ENCODE measurements at places on chromosomes 12 and 14. TPM values are rescaled to one million over a fixed set of nuclear protein-coding genes. Genes with fewer than 3 reads are reported as not detected.

The OR11H6 gene
- total RNA-seq: not detected

The WIF1 gene
- total RNA-seq: 109 TPM

DNA sequence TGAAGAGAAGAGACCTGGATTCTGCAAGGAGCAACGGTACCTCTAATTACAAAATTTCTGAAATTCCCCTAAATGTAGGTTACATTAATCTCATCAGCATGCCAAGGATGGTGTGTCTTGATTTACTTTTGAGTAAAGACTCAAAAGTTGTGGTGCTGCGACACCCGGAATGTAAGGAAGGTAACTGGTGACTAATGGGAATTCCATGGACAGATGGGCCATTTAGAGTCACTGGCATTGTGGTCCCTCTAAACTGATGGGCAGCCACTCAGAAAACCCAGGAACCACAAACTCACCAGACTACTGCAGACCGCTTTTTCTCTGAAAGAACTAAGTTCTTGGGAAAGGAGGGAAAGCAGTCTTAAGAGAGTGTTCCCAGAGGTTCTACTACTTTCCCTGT lies 32.8 kb downstream of the GRIN2B start:
- DNase-seq: no peak

DNA sequence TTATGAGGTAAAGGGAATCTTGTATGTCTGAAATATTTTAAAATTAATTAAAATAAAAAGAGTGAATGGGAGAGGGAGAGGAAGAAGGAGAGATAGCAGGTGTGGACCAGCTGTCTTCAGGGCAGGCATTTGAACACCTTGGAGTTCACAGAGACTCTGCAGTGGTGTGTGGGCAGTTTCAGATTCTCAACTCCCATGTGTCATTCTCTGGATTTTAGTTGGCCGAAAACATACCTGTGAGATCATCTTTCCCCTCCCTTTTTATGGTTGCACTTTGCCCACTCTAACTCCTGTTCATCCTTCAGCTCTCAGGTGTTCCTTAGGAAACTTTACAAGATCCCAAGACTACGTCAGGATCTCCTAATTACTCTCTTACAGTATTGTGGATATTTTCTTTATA lies 108.1 kb downstream of the ERC1 start:
- DNase-seq: no peak

DNA sequence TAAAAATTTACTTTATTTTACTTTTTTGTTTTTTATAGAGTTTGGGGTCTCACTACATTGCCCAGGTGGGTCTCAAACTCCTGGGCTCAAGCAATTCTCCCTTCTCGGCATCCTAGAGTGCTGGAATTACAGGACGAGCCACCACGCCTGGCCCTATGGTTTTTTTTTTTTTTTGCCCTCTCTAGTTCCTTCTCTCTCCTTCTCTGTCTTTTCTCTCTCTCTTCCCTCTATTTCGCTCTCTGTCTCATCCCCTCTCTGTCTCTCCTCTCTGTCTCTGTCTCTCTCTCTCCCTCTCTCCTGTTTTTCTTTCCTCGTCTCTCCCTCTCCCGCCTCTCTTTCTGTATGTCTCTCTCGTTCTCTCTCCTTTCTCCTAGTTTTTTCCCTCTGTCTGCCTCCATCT lies 202.6 kb upstream of the LHX5 start:
- DNase-seq: no peak

DNA sequence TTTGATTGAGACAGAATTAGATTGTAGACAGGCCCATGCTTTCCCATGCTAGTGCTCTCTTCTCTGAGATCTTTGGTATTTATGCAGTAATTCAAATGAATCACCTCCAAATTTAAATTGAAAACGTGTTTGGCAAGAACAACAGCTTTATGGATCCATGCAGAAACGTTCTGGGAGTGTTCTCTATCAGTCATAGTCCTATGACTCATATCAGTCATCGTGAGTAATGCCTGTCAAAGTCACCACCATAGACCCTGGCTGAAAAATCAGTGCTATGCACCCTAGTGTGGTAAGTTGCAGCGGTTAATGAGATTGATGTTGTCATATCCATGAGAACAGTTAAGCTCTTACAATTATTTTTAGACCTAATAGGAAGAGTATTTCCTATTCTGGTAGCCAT lies 90.1 kb upstream of the FOXG1 start:
- no peak for DNase-seq

DNA sequence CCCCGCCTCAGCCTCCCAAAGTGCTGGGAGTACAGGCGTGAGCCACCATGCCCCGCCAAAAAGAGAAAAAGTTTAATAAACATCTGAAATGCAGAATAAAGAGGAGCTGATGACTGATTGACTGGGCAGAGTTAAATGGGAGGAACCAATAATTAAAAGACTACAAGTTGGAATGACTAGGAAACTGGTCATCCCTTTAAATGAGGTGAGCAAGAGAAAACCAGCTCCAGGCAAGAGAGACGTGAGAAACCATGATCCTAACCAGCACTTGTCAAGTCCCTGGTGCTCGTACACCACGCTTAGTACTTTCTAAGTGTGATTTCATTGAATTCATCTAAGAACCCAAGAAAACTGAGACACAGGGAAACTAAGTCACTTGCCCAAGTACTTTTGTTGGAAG lies 47.9 kb downstream of the MAP1LC3B2 start:
- DNase-seq: no peak

DNA sequence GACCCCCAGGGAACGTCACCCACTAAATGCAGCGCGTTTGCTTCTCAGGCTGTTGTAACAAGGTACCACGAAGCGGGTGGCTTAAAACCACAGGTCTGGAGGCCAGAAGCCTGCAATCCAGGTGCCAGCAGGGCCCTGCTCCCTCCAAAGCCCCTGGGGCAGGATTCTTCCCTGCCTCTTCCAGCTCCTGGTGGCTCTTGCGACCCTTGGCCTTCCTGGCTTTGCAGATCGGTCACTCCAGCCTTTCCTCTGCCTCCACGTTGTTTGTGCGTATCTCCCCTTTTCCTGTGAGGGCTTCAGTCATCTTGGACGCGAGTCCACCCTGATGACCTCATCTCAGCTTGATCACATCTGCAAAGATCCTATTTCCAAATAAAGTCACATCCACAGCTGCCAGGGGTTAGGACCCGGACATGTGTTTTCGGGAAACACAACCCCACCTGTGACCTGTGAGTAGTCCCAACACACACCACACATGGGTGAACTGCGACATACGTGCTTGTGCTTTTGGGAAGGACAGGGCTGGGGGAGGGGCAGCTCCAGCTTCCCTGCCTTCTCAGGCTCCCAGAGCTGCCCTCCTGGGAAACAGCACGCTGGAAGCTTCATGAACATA lies 114.5 kb upstream of the NCOR2 start:
- DNase-seq: no peak

GRCh38 chr12:92505254-92506231 lies 197.2 kb upstream of the PLEKHG7 start:
- peak; percentile 87 for DNase-seq

- DNase-seq: peak; percentile 20
Observed at GRCh38 chr14:72476657-72477499, 417.0 kb downstream of the DPF3 start.

- DNase-seq: no peak
Observed at GRCh38 chr12:40162033-40162432, 56.2 kb upstream of the SLC2A13 start.
